Stimulated activated CD4-positive, alpha-beta T cell treated with anti-CD3 and anti-CD28 coated beads, Interleukin-2, amount 100 ng/mL, for 4 hours (primary cell): ENCODE measurements at places on chromosomes 6 and 20.

DNA sequence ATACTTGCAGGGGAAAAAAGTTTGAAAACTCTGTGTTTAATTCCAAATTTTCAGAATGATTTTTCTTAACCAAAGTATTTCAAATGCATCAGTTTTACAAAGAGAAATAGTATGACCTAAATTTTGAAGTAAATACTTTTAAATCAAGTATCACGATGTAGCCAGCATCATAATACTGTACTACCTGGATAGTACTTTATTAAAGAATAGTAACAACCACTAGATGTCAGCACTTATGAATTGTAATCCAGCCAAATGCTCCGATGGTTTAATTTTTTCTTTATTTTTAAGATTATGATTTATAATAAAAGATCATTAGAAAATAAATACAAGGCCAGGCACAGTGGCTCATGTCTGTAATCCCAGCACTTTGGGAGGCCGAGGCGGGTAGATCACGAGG is 37.2 kb upstream of the HACE1 start:
- DNase-seq = no peak

- DNase-seq = no peak
These were observed 59.9 kb downstream of the TRAM2 start for GRCh38 chr6:52516943-52517342.

- no peak for DNase-seq
These were observed 27.4 kb upstream of the BMP5 start for GRCh38 chr6:55902796-55903195.

- DNase-seq = peak; percentile 48
These were observed 19.0 kb downstream of the PXDC1 start for GRCh38 chr6:3732345-3733141.

DNA sequence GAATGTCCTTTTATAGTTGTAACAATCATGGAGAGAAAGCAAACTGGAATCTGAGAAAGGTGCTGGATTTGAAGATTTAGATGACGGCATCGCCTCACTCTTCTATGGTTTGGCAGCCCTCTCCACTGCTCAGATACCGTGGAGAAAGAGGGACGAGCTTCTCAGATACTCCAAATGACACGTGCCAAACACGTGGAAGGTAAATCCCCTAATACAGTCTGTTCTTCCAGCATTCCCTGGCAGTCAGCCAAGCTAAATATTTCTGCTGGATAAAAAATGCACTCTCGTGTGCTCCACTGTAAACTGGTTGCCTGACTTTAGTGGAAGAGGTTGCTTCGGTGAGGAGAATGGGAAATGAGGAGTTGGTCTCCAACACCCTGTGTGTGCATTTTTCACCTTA is 16.7 kb upstream of the PRDM1 start:
- no peak for DNase-seq

DNA sequence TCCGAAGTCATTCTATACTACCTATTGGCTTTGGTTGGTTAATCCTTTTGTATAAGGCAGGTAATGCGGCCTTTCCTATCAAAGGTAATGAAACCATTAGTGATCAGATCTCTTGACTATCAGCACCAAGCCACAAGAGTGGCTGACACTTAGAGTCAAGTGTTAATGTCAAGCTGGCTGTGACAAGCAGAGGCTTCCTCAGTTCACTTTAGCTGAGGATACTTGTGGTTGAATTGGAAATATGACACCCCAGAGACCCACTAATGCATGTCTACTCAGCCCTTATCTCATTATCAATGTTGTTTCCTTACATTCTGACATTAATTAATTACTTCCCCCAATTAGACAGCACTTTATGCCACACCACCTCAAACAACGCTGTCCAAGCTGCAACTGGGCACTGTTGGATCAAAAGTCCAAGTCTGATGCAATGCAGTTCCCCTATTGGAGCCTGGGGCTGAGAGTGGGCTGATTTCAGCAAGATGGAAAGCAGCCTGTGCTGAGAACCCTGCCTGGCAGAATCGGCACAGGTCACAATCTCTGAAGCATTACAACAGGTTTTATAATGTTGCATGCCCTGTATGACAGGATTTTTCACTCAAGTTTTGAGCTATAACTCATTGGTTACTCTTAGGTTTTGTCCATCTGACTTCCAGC is 273.5 kb downstream of the COL12A1 start:
- no peak for DNase-seq

DNA sequence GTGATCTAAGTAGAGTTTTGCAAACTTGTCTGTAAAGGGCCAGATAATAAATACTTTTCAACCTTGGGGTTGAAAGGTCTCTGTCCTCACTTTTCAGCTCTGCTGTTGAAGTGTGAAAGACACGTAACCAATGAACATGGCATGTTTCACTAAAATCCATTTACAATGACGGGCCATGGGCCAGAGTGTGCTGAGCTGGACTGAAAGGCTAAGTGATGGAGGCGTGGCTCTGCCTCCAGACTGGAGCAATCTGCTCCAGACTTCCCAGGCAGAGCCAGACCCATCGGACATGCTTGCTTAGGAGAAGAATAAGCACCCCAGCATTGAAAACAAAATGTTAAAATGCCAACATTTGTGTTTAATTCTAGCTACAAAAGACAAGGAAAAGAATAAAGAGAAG is 41.4 kb downstream of the SCAND1 start:
- DNase-seq = no peak
